Cardiac ventricle fibroblast (primary cell): ENCODE measurements at places on chromosomes 5 and 9. TPM values are rescaled to one million over a fixed set of nuclear protein-coding genes. Genes with fewer than 3 reads are reported as not detected.

Gene ANKRD31
- under 0.01 and 0.05 TPM in 2 replicates for total RNA-seq

Gene PRELID2
- 0.87 and 1.7 TPM in 2 replicates for total RNA-seq

Gene MEGF10
- total RNA-seq: 0.05 and 0.69 TPM in 2 replicates

Gene RASEF
- total RNA-seq: not detected in 2 replicates

Gene LRRC19
- total RNA-seq: not detected in 2 replicates

Gene PCDHGA12
- total RNA-seq: 41.9 and 43.9 TPM in 2 replicates

Gene LOX
- 147 and 151 TPM in 2 replicates for total RNA-seq

Gene CD74
- total RNA-seq: 1.3 and 1.4 TPM in 2 replicates

Gene ADAMTS19
- 0.15 and 0.62 TPM in 2 replicates for total RNA-seq

Gene SLC45A2
- total RNA-seq: not detected in 2 replicates
